ENCODE measurements at places on chromosomes 3 and 15.

- DNase-seq, result no peak
Measured at GRCh38 chr3:179948740-179949139, 88.0 kb downstream of the PEX5L start.

- no peak for DNase-seq
Measured at GRCh38 chr3:157384031-157384430, 52.6 kb upstream of the PTX3 start.

- no peak for DNase-seq
Measured at GRCh38 chr3:134354612-134355251, 19.5 kb downstream of the AMOTL2 start.

DNA sequence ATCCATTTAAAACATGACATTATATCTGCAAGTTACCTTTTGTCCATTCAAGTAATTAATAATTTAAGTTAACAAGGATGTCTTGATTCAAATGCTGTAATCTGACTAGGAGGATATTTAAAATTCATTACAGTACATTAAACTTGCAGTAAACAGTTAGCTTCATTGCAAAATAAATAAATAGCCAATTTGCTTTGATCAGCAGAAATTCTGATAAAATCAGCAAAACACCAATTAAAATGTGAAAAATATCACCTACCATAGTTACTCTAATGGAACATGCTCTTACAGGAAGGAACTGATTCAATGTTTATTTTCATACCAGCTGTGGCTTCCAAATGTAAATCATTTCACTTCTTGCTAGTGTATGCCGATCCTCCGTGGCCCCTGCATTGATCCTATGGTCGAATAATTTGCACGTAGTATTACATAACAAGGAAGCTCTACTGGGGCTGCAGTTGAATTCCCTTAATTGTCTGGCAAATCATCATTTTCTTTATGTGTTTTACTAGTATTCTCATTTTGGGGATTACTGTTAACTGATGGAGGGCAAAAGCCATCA lies 150.7 kb downstream of the FOXB1 start:
- DNase-seq, result no peak

GRCh38 chr3:146072824-146073223 lies 88.2 kb downstream of the PLOD2 start:
- DNase-seq, result no peak

- DNase-seq, result no peak
Measured at GRCh38 chr3:69900331-69900730, 99.2 kb upstream of the SAMMSON start.

DNA sequence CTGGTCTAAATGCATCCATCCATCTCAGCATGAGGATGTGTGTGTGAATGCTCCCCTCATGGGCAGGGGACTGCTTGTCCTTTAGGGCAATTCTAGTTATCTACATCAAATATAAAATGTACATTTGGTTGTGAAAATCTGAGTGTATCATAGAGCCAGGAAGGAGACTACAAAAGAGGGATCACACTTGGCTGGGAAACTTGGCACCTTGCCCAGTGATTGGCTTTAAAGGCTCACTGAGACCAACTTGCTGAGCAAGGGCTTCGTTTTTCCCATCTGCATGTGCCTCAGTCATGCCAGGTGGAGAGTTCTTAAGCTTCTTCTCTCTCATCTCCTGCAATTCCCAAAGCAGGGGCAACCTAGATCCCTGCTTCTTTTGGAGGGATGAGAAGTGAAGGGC lies 5.2 kb downstream of the CAPN3 start:
- DNase-seq, result no peak

- no peak for DNase-seq
Measured at GRCh38 chr3:186976837-186977750, 46.8 kb downstream of the ST6GAL1 start.

- no peak for DNase-seq
Measured at GRCh38 chr3:132953683-132954082, 84.5 kb upstream of the TMEM108 start.

GRCh38 chr15:91942720-91943394 lies 89.3 kb downstream of the SLCO3A1 start:
- DNase-seq, result no peak

DNA sequence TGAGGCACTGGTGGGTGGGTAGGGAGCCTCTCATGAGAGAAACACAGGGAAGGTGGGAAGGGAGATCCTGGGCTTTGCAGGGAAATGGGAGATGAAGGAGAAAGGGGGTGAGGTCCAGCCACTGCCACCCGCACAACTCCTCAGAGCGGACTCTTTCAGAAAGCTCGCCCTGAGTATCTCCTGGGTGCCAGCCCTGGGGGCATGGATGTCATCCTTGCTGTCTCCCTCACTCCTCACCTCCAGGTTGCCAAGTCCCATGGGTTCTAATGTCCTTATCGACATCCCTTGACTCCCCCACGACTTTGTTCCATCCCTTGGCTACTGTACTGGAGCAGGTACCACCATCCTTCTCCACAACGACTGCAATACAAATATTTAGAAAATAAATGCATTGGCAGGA lies 40.9 kb downstream of the SYNM start:
- DNase-seq, result no peak

DNA sequence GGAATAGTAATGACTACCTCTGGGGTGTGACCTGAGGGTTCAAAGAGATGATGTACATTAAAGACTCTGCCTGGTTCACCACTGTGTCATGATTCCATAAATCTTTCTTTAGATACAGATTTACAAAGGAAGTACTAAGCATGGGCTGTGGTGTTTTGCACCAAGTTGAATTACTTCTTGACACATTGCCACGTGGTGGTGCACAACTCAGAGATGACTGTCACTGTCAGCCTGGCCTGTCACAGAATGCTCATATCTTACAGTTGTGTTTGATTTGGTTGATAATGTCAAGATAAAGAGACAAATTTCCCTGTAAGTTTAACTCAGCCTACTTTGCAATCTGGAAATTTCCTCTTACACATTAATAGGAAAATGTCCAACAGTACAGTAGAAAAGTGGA lies 3.2 kb downstream of the CTDSPL start:
- no peak for DNase-seq

- DNase-seq, result no peak
Measured at GRCh38 chr3:463252-464192, 267.0 kb downstream of the CHL1 start.

- DNase-seq, result no peak
Measured at GRCh38 chr3:100719136-100719535, 9.8 kb downstream of the TFG start.

- DNase-seq, result no peak
Measured at GRCh38 chr3:115646027-115646690, 22.8 kb downstream of the GAP43 start.

- DNase-seq, result no peak
Measured at GRCh38 chr3:183586477-183586876, 31.0 kb upstream of the KLHL6 start.

GRCh38 chr3:182908471-182908870 lies 71.9 kb downstream of the DCUN1D1 start:
- no peak for DNase-seq

- no peak for DNase-seq
Measured at GRCh38 chr3:58419780-58420507, 13.7 kb downstream of the PDHB start.

GRCh38 chr3:109117939-109118338 lies at the start of gene MORC1:
Gene MORC1, minus strand, starts transcription at chr3:109118134. Its CDS starts 75 bp downstream, at chr3:109118059.
- no peak for DNase-seq
